ENCODE measurements at places on chromosomes 2 and 18. TPM values are rescaled to one million over a fixed set of nuclear protein-coding genes. Genes with fewer than 3 reads are reported as not detected.

The IL18R1 gene
- 0.30 TPM for total RNA-seq

The CRYBA2 gene
- not detected for total RNA-seq

The MGAT4A gene
- 1.3 TPM for total RNA-seq

The PDCD1 gene
- total RNA-seq: not detected

The VSNL1 gene
- not detected for total RNA-seq

The ANKRD29 gene
- total RNA-seq: 0.59 TPM

The CFAP65 gene
- not detected for total RNA-seq

The SKOR2 gene
- not detected for total RNA-seq

The PRKAG3 gene
- not detected for total RNA-seq

The SLC9A2 gene
- not detected for total RNA-seq

The NMS gene
- not detected for total RNA-seq

The ABCB11 gene
- not detected for total RNA-seq

The MYO1B gene
- total RNA-seq: 87.3 TPM

The HOXD8 gene
- 7.7 TPM for total RNA-seq

The APCDD1 gene
- not detected for total RNA-seq

The SOWAHC gene
- 7.4 TPM for total RNA-seq

The TIMM21 gene
- 29.7 TPM for total RNA-seq

The GBX2 gene
- not detected for total RNA-seq

The GKN2 gene
- not detected for total RNA-seq

The EFEMP1 gene
- total RNA-seq: 180 TPM

The DCDC2C gene
- not detected for total RNA-seq

The FNDC4 gene
- total RNA-seq: 10.7 TPM

The PDE11A gene
- 0.30 TPM for total RNA-seq

The CREB1 gene
- total RNA-seq: 25.5 TPM

The HJURP gene
- 9.4 TPM for total RNA-seq

The PCARE gene
- not detected for total RNA-seq

The RAB27B gene
- total RNA-seq: 40.1 TPM

The LCT gene
- total RNA-seq: not detected

The HOXD12 gene
- not detected for total RNA-seq

The REG3G gene
- total RNA-seq: not detected

The FRZB gene
- total RNA-seq: 0.23 TPM

The ALPG gene
- not detected for total RNA-seq

The MARCO gene
- total RNA-seq: not detected

The CDCA7 gene
- total RNA-seq: 8.8 TPM

The UGT1A5 gene
- not detected for total RNA-seq

The DAW1 gene
- 0.59 TPM for total RNA-seq

The SLC5A7 gene
- total RNA-seq: not detected

The AGAP1 gene
- total RNA-seq: 11.3 TPM

The CXCR2 gene
- total RNA-seq: not detected

The RHBDD1 gene
- total RNA-seq: 23.8 TPM

The PTPRM gene
- 50.6 TPM for total RNA-seq

The PREB gene
- 41.3 TPM for total RNA-seq

The CGREF1 gene
- total RNA-seq: 10.4 TPM

The DSC3 gene
- 29.1 TPM for total RNA-seq

The ERFE gene
- 0.65 TPM for total RNA-seq

The DOK6 gene
- 10.4 TPM for total RNA-seq

The PRADC1 gene
- 13.7 TPM for total RNA-seq

All from smooth muscle cell of the umbilical artery (primary cell).